ENCODE measurements at places on chromosomes 6 and 20.

GRCh38 chr20:36881331-36881730 lies 5.4 kb downstream of the TLDC2 start:
- DNase-seq = no peak

DNA sequence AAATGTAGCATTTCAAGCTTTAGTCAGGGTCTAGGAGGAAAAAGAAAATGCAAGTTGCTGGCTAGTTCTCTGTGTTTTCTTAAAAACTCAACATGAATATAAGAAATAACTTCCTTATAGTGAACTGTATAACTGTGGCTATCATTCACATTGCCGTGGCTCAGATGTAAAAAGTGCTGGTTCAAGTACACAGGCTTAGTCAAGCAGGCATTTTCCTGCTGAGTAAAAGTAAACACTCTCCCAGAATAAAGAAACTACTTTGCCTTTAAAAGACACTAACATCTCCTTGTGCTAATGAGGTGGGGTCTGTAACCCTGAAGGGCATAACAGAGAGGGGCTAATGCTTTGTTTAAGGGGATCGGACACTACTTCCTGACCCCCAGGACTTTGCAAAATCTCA lies 3.3 kb downstream of the ATP5F1E start:
- no peak for DNase-seq

DNA sequence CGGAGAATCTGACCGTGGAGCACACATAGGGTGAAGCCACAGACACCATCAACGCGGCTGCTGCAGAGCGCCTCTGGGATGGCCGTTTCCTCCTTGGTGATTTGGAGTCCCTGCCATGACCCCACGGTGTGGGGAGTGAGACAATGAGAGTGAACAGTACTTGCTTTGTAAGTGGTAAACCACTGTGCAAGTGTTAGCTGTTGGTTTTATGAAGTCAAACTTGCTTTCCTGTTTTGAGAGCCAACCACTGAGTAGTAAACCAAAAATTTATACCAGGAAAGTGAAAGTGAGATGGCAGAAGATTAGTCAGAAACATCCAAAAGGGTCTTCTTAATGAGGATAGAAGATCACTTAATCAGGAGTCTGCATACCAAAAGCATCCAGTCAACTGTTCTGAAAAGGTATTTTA lies 160.7 kb downstream of the FOXC1 start:
- DNase-seq = peak; percentile 36

- DNase-seq = no peak
Measured at GRCh38 chr6:140571145-140571544, 1196.7 kb upstream of the CITED2 start.

DNA sequence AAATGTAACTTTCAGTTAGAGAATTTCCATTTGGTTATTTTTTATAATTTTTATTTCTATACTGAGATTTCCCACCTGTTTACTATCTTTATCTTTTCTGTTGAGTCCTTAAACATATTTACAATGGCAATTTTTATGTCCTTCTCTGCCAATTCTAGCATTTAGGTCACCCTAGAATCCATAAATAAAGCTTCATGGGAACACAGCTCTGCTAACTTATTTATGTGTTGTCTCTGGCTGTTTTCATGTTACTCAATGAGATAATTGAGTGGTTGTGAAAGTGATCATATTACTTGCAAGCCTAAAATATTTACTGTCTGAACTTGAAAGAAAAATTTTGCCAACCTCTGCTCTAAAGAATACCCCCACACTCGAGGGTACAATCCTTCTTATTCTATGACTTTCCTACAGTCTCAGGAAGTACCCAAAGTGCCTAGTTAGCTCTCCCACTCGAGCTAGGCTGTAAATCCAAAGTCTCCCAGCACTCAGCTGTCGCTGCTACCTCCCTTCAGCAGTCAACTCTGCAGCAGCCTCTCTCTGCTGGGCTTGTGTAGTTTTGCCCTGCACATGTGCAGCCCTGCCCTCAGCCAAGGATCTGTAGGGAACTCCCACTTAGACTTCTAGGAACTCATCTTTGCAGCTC lies 53.5 kb upstream of the GCLC start:
- DNase-seq = no peak

- no peak for DNase-seq
Measured at GRCh38 chr6:43070028-43070632, 6.0 kb upstream of the PTK7 start.
